ENCODE measurements at places on chromosomes 7 and 10. TPM values are rescaled to one million over a fixed set of nuclear protein-coding genes. Genes with fewer than 3 reads are reported as not detected.

HOXA1 gene
- 1.0 TPM for total RNA-seq

SUGCT gene
- 2.4 TPM for total RNA-seq

CALN1 gene
- total RNA-seq = not detected

C7orf33 gene
- not detected for total RNA-seq

TAS2R41 gene
- total RNA-seq = not detected

RPP38 gene
- 13.2 TPM for total RNA-seq

CLDN15 gene
- total RNA-seq = 3.6 TPM

HPS6 gene
- total RNA-seq = 41.9 TPM

FIS1 gene
- total RNA-seq = 233 TPM

WNT16 gene
- total RNA-seq = not detected

ABCC2 gene
- 0.99 TPM for total RNA-seq

OGDH gene
- total RNA-seq = 49.6 TPM

MNX1 gene
- total RNA-seq = not detected

RFC2 gene
- 32.7 TPM for total RNA-seq

BMPER gene
- total RNA-seq = 0.46 TPM

Data from pulmonary artery endothelial cell (primary cell).